ENCODE measurements at places on chromosomes 5 and 9.

- no peak for DNase-seq
Observed at GRCh38 chr9:126586236-126586635, 27.5 kb upstream of the LMX1B start.

GRCh38 chr5:95768731-95769130, 37.6 kb downstream of the RHOBTB3 start:
- DNase-seq = no peak

- DNase-seq = peak; percentile 66
Observed at GRCh38 chr5:126777257-126777974, 480 bp downstream of the LMNB1 start.

GRCh38 chr9:135885100-135885853, 22.1 kb downstream of the CAMSAP1 start:
- DNase-seq = no peak

DNA sequence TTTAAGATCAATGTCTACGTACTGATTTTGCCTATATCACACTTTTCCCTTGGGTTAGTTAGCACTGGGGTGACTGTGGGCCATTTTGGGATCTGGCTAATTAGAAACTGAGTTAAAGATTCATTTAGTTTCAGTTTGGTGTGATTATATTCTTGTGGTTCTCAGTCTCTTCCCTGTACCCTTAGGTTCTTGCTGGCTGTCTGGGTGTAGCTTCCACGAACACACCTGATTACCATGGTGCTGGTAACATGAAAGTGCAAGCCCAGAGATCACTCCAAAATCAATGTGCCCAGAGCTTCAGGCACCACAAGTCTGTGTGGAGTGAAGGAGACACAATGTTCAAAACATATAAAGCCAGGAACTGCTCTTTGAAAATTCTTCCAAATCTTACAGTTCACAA, 248.1 kb downstream of the PDE4D start:
- DNase-seq = no peak

DNA sequence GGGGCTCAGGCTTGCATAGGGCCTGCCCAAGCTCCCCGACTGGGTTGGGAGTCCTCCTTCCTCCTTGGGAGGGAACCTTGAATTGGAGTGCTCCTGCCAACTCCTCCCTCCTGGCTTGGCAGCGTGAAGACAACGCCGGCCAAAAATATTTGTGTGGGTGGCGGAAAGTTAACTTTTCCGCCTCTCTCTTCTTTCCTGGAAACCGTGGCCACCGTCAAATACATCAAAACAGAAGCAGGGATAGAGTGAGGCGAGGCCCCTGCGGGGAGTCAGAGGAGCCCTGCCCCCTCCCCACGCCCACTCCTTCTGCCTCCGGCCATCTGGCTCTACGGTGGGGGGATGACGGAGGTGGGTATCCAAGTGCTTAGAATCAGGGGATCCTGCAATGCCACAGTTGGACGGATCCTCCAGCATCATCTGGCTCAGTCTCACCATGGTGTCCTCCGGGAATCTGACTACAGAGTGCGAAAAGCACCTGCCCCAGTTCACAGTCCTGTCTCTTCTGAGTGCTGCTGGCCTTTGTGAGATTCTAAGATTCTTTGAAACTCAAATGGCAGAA, 25.2 kb upstream of the SYNPO start:
- DNase-seq = peak; percentile 82

DNA sequence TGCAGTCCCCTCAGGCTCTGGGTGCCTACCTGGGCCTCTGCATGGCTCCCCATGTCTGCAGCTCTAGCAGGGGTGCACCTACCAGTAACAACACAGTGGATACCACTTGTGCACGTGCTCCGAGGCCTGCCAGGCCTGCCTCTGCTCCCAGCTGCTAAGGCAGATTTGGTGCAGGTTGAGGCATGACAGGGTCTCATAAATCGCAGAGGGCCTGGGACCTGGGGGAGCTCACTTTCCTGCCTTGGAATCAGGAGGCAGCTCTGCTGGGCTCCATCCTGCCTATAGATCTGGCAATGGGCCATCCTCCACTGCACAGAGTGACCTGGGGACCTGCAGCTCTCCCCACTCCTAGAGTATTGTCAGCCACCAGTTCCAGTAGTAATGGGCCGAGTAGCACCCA, 121.9 kb upstream of the CXCL14 start:
- no peak for DNase-seq

DNA sequence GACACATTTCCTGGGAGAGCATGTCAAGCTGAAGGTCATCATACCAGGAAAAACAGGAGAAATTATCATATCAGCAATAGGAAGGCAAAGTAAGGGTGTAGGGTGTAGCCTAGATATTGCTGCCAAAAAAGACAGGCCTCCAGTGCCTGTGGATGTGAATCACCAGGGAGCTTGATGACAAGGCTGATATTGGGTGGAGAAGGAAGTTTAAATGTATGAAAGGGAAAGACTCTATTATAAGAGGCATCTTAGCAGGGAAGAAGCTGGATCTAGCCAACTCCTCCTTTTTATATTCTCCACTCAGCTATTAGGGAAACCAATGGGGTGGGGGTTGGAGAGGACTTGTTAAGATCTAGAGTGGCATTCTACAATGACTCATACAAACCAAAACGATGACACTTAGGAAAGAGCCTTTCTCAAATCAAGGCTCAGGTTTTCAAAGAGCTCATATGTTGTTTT, 13.4 kb upstream of the TXNDC8 start:
- DNase-seq = no peak

DNA sequence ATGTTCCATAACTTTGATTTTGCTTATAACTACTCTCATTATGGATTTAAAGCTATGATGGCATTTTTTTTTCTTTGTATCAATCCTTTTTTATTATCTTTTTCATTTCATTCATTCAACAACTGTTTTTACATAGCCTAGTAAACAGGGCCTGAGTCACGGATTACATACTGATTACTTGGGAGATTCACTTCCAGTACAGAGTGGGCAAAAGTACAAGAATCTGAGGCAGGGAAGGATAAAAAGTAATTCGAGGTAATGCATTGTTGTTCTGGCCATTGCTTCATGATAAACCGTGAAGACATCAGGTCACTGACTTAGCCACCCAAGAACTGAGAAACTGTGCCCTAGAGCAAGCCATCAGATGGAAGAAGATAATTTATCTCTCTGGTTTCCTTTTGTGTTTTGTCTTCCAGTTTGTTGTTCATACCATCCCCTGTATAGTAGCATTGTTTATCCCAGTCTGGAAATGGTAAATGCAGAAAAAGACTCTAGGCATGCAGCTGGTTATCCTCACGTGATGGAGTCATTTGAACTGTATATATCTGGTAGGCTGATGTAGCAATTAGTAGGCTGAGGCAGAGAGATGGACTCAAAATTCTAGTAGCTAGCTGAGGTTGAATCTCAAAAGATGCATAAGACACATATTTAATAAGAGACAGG, 145.6 kb downstream of the CNTLN start:
- DNase-seq = no peak

DNA sequence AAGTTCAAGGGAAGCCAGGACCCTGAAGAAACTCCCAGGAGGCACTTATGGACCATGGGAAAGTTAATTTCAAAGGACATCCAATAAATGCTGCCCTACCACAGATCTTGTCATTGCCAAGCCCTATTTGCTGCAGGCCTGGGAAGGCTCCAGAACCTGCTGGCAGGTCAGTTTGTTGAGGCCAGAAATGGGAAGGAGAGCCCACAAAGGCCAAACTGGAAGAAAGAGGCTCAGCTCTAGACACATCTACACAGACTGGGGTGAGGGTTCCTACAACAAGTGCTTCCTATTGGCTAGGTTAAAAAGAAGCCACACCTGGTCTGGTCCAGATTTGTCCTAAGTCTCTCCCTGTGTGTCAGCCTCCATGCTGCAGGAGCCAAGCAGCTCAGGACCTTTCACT, 94.4 kb downstream of the SIL1 start:
- DNase-seq = no peak

DNA sequence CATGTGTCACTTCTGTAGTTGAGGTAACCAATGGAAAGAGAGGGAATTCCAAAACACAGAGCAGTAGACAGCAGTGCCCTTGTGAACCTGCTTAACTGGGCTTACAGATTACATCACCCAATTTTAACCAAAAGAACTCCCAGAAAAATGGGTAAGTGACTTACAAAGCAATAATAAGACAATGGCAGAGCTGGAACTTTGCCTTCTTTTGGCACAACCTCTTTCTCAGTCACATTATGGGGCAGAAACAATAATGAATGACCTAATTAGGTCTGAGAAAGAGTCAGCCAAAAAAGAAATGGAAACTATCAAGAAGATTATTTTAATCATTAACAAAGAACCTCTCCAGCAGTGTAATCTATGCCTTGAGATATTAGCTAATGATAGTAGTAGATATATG, 146.5 kb downstream of the SPATA31D1 start:
- DNase-seq = no peak

DNA sequence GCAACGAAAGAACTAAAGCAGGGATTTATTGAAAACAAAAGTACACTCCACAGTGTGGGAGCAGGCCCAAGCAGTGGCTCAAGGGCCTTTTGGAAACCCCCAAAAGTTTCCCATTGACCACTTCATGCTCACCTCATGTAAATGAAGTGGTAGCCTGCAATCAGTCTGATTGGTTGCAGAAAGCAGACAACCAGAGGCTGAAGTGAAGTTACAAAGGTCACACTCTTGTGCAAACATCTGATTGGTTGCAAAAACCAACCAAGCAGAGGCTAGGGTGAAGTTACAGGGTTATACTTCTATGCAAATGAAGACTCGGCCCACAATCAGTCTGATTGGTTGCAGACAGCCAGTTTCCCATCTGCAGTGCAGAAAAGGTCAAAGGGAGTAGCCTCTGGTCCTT, 258.0 kb downstream of the YTHDC2 start:
- DNase-seq = no peak

GRCh38 chr5:158953929-158954534, 145.7 kb downstream of the EBF1 start:
- DNase-seq = no peak

DNA sequence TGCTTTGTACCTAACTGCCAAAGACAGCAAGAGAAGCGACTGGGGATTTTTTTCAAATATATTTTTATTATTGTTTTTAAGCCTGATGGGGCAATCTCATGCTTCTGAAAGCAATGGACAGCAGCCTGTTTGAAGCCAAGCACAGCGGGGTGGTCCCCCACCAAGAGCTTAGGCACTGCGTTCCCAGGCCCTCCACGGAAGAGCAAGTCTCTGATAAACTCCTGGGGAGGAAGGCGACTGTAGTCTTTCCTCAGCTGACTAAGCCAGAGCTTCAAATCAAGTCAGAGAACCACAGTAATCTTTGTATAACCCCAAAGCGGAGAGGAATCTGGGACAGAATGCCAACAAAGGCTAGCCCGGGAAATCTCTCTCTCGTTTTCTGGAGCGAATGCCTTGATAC, 54.4 kb downstream of the ARSB start:
- no peak for DNase-seq

DNA sequence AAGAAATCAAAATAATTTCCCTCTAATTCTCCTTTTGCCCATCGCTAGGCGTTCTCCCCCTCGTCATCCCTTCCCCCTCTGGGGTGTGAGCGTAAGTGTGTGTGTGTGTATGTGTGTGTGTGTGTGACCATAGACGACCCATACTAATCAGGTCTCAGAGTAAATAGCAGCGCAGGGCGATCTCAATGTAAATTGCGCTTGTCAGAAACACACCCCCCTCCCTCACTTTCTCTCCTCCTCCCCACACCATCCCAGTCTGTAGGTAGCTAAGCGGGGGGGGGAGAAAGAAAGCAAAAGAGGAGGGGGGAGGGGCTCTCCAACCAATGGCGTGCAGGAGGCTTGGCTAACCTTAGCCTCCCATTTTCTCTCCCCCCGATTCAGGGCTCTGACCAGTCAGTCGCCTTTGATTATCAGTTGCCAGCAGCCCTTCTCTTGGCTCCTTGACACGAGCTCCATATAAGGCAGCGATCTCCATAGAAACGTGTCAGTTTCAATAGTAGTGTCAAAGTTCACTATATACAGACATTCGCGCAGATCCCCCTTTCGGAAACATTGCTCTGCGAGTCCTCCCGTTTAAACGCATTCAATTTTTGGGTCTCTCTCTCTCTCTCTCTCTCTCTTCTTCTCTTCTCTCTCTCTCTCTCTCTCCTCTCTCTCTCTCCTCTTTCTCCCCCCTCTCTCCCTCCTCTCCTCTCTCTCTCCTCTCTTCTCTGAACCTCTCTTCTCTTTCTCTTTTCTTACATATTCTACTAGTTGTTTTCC, at the start of gene NR2F1:
Gene NR2F1, plus strand, starts transcription at position 546 of the 762 bp plus-strand sequence. CDS start 1,802 bp downstream, outside the sequence.
- peak; percentile 72 for DNase-seq

Measured in hindlimb muscle (tissue), 1 donor.